Fibroblast of upper back skin (primary cell): ENCODE measurements at places on chromosomes 1 and 21.

- DNase-seq, result peak; percentile 81
Observed at GRCh38 chr21:16194095-16194787, 464.5 kb downstream of the USP25 start.

DNA sequence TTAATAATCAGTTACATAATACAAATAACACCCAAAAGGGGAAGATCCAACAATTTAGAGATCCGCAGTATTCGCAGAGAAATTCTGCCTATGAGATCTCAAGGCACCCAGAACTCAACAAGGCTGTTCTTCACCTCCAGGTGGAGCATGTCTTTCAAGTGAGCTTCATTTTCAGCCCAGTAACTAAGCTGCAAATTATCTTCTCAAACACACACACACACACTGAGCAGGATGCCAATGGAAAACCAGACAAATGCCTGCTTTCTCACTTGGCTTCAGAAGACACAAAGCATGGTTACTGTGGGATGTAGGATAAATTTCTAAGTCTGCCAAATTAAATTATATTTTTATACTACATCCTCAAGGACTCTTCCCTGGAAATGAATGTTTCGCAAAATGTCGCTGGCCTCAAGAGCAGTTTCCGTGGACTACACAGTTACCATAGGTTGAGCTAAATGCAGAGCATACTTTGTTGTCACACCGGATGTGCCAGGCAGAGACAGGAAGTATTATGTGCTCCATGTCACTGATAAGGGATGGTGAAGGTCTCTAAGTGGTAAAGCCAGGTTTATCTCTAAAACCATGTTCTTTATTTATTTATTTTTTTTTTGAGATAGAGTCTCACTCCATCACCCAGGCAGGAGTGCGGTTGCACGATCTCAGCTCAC, 30.3 kb downstream of the UBR4 start:
- peak; percentile 11 for DNase-seq

DNA sequence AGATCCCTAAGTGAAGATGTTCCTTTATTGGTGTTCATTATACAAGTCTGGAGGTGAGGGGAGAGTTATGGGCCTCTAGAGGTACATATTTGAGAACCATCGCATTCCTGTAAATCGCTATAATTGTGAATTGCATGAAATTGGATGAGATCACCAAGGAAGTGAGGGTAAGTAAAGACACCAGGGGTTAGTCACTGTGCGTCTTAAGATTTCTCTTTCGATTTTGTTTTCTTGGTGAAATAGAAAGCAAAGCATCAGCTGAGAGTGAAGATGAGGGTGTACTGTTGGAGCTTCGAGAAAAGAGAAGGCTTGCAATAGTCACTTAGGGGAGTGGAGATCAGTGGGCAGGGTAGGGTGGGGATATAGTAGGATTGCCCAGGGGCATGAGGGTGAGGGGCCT, 82.1 kb downstream of the RAVER2 start:
- peak; percentile 20 for DNase-seq

GRCh38 chr1:6412896-6413295, 6.8 kb downstream of the HES2 start:
- no peak for DNase-seq

GRCh38 chr1:11602424-11602823, 51.8 kb downstream of the FBXO2 start:
- DNase-seq, result no peak

DNA sequence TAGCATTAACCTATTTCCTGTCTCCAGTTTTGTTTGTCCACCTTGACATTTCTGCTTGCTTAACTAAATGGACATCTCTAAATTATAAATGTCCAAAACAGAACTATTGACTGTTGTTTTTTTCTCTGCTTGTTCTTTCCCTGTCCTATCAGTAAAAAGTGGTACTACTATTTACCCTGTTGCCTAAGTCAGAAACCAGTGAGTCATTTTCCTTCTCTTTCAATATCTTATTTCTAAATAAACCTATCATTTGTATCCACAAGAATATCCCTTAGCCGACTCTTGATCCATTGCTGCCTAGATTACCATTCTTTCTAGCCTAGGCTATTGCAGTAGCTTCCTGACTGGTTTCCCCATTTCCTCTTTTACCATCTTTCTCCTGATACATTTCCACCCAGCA, 22.5 kb downstream of the MIER1 start:
- no peak for DNase-seq

DNA sequence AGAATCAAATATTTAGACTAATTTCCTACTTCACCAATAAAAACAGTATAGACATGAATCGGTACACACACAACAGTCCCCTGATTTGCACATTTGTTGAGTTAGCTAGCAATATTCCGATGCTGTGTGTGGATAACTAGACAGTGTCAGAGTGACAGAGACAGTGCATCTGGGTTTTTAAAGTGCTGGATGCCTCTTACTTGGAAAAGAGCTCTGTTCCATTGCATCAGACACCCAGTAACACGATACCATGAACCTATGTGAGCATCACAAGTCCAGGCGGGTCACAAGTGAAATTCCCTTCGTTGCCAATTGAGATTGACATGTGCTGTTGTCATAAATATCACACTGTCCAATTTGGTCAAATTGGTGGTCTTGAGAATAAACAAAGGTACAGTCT, 82.0 kb upstream of the ESRRG start:
- DNase-seq, result no peak

GRCh38 chr1:228753786-228754360, 18.6 kb downstream of the RHOU start:
- peak; percentile 21 for DNase-seq

DNA sequence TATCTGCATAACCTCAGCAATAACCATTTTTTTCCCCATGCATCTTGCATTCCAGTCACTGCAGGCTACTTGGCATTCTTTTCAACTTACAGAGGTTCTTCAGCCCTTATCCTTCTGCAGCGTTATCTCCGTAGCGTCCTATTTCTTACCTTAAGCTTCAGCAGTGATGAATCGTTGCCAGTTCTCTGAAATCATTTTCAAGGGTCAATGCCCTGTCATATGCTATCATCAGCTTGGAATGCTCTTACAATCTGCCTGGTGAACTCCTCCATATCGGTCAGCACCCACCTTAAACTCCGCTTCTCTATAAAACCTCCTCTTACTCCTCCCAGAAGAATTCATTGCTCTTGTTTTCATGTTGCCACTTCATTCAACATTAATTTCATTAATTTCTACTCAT, 105.1 kb upstream of the DPH5 start:
- peak; percentile 62 for DNase-seq

DNA sequence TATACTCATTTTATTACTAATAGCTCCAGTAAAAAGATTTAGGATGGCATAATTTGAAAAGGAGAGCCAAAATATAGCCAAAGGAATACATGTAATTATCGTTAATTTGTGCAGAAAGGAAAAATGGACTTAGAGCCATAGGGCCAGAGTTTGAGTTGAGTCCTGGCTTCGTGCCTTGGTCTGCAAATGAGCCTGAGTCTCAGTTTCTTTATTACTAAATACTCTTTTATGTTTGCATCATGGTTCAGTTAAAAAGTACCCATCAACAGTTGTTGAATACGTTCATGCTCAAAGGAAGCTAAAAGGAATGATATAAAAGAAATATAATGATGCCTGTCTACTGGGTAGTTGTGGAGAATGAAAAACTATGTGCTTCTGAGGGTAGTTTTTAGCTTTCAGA, 155.7 kb upstream of the FAM78B start:
- no peak for DNase-seq

GRCh38 chr1:15167386-15167785, 13.8 kb downstream of the TMEM51 start:
- DNase-seq, result no peak

DNA sequence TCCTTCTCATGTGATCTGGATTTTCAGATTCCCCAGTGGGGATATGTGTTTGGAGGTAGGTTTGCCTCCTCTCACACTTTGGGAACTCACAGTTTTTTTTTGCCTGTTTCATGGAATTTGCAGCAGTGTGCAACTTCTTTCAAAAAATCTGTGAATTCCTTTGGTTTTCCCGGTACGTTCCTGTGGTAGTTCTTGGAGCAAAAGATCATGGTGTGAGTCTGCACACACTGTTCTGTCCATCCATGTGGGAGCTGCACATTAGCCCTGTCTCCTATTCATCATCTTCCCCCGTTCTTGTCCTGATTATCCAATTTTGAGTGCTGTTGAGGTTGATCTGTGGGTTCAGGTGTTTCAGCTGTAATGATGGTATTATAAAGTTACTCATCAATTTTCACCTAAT, 30.3 kb upstream of the TACSTD2 start:
- peak; percentile 55 for DNase-seq
